ENCODE measurements at places on chromosomes 4 and X.

DNA sequence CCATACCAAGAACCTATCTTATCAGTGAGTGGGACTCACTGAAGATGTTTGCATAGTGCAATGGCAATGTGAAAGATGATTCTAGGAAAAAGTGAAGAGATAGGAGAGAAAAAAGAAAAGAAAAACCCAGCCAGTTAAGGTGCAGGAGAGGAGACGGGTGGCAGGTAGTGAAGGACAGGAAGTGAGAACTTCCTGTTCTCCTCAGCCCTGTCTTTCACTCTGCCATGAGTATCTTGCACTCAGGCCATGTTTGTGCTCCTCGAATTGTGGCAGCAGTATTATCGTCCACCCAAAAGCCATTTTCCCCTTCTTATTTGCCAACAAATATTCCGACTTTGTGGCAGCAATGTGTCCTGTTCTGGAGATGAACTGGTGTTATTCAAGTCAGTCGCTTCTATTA is 8.6 kb upstream of the ENPEP start:
- no peak for ATAC-seq

DNA sequence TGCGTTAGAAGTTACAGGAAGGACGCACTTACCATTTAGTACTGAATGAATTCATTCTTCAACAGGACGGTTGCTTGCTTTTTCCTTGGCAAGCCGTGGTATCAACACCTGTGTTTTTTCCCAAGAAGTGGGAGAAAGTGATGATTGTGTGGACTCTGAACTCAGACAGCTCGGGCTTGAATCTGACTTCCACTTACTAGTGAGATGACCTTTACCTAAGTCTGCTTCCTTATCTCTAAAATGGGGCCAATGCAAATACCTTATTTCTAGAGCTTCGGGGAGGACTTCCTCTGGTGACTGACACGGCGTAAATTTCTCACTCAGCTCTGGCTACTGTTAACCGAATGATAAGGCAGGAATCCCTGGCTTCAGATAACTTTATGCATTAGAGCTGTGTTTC is 146.8 kb upstream of the RBPJ start:
- no peak for ATAC-seq

DNA sequence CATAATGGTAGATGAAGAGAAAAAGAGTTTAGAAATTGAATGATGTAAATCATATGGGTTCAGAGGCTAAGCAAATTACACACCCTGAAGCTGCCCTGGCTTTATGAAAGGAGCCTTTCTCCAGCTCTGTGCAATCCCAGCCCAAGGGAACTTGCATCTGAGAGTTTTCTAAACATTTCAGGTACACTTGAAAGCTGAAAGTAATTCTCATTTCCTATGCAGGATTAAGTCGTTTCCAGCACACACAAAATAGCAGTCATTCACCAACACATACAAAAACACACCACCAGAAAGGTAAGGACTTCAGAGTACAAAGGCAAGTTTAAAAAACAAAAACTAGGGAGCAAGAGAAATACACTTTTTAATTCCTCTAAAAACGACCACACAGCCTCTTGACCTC is 1.7 kb downstream of the PDGFC start:
- ATAC-seq: peak; percentile 11

DNA sequence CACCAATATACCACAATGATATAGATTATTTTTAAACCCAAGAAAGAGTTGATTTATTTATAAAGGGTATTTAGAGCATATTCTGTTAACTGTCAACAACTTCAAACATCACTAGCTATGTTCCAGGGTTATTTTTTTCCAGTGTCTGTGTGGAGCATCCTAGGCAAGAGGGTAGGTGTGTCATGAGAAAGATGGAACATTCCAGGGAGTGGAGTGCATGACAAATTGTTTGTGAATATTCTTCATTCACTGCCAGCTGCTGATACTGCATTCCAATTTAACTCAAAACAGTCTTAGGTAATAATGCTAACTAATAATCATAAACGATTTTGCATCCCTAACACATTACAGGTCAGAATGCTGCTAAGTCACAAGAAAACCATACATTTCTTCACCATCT is 148.7 kb upstream of the RASGEF1B start:
- no peak for ATAC-seq

- ATAC-seq: no peak
Measured at GRCh38 chr4:142420311-142421095, 425.6 kb downstream of the INPP4B start.

GRCh38 chr4:3518511-3518880 is 13.7 kb downstream of the LRPAP1 start:
- ATAC-seq: no peak

- no peak for ATAC-seq
Measured at GRCh38 chr4:111068883-111069282, 446.0 kb upstream of the PITX2 start.

DNA sequence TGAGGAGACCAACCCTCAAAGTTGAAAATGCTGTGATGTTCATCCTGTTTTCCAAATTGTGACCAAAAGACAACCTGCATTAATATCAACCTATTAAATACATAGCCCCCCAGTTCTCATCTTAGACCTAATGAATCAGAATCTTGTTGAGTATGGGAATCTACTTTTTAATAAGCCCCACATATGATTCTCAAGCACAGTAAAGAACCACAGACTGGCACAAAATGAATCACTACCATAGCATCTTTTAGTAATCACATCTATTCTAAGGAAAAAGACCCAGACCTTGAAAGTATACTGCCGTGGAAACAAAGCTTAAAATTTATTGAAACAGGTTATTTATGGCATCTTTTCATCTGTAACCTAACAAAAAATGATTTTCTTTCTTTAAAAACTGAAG is 152.9 kb downstream of the STPG2 start:
- no peak for ATAC-seq

DNA sequence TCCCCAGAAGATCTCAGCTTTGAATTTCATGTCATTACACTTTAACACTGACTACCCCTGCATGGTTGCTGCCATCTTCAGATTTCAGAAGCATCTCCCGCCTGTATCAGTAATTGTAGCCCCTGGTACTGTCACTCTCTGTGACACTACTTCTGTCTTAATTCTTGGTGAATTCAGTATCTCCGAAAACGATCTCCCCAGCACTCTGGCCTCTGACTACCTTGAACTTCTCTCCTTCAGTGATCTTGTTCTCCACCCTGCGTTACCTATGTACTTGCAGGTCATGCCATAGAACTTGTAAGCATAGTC is 53.8 kb upstream of the ABCG2 start:
- ATAC-seq: peak; percentile 52

DNA sequence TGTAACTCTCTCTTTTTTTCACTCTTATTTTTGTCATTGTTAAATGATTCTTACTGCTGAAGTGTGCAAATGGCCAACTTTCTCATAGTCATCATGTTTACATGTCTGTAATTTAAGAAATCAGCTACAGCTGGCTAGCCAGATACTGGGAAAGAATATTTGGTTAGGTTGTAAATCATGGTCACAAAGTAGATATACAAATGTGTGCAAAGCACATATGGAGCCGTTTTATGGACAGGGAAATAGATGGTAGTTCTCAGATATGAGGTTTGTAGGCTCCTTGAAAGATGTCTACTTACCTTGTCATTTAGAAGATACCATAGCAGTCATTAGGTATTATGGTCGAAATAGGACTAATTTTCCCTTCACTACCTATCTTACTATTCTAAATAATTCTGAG is 430.4 kb downstream of the ADGRL3 start:
- no peak for ATAC-seq

- no peak for ATAC-seq
Measured at GRCh38 chrX:45846328-45846727, 645.7 kb upstream of the DIPK2B start.

GRCh38 chr4:122728856-122729255 is 3.6 kb upstream of the BBS12 start:
- no peak for ATAC-seq

DNA sequence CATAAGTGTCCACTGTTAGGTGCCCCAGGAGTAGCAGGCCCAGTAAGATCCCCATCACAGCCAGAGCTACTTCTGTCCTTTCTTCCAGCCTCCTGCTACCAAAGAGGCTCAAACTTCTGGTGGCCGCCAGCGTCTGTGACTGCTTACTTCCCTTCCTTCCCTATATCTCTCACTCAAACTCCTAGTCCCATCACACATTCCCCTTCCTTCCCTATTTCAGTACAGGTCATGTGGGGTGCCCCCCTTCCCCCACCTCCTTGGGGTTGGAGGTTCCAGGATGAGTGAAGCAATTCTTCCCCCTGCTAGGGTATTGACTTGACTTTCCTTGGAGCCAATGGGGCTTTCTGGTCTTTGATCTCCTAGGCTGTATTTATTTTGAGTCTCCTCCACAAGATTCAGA is at the start of gene VSIG4:
VSIG4 (minus strand) TSS at position 137 of the 400 bp plus-strand sequence; CDS start at position 55, 82 bp downstream.
- ATAC-seq: no peak

- peak; percentile 91 for ATAC-seq
Measured at GRCh38 chr4:6926681-6927478, 17.3 kb downstream of the TBC1D14 start.

GRCh38 chrX:10001496-10001895 is 34.3 kb downstream of the CLDN34 start:
- ATAC-seq: no peak

DNA sequence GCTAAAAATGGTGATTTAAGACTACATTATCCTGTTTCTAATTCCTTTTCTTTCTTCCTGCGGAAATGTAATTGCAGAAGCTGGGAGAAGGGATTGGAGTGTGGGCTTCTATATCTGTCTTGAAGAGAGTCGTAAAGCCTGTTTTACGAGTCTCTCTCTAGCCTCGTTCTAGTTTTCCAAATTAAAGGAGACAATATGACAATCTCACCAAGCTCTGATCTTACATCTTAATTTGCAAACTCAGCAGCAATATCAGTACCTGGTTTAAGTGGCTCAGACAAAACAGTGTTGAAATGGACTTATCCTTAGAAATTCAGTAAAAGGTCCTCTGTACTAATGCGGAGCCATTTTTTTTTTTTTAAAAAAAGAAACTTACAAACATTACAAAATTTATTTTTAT is 349.5 kb upstream of the HAND2 start:
- no peak for ATAC-seq

DNA sequence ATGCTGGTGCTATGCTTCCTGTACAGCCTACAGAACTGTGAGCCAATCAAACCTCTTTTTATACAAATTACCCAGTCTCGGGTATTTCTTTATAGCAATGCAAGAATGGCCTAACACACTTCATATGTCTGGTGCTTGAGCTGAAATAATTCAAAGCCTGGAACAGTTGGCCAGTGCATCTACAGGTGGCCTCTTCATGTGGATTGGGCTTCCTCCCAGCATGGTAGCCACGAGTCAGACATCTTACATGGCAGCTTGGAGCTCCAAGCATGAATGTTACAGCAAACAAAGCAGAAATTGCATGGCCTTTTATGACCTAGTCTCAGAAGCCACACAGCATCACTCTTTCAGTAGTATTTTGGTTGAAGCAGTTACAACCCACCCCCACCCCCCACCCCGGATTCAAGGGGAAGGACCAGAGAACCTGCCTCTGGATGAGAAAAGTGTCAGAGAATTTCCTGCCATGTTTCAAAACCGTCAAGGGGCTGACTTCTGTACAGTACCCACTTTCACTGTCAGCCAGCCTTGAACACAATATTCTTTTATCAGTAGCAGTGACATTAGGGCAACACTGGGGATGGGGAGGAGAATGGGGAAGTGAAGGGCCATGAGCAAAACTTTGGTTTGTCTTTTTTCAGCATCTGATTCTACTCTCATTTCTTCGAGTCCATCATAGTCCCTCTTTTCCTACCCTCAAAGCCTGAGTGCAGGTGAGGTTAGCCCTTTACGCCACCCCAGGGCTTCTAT is 368.7 kb downstream of the BCOR start:
- no peak for ATAC-seq

DNA sequence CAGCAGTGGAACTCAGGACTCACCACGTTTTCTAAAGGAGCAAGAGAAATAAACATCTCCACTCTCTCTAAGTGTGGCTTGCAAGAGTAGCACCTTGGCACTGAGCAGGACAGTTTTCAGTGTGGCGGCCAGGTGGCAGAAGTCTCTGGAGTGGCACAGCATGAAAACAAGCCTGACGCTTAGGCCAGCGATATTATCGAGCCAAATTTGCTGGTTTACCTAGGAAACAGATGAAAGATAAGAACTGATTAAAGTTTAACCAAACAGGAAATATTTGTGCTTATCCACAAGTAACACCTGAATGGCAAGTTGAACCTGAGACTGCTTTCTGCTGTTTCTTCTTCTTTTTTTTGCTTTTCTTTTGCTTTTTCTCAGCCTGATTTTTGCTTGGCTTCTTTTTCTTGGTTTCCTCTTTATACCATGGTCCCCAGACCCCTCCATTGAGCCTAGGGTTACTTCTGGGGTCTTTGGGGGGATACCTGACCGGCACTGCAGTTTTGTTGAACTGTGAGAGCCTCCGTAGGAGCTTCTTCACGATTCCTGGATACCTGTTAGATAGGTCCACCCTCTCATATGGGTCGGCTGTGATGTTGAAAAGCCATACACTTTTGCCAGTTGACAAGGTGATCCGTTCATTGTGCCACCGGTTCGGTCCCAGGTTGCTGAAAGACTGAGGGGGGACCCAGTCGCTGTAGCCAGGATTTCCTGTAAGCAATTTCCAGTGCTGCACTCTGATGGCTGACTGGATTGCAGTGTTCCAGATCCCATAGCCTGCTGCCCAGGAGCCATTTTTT is 77.3 kb downstream of the ARSJ start:
- no peak for ATAC-seq

GRCh38 chr4:3680656-3681055 is 85.5 kb upstream of the ADRA2C start:
- no peak for ATAC-seq

DNA sequence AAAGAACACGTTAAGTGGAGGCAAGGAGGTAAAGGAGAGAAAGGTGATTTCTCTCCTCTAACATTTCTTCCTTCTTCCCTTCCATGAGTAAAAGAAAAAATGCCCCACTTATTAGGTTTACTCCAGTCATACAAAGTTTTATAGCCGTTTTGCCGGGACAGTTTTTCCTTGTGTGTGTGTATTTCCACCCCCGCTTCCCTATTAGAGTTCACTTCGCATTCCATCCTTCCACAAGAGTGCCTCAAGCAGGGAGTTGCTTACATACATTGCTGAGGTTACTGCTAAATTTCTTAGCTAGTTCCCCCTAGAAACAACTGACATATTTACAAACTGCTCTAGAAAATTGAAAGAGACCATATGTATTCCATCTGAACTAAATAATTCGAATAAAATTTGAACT is 45.2 kb upstream of the BMP15 start:
- no peak for ATAC-seq

DNA sequence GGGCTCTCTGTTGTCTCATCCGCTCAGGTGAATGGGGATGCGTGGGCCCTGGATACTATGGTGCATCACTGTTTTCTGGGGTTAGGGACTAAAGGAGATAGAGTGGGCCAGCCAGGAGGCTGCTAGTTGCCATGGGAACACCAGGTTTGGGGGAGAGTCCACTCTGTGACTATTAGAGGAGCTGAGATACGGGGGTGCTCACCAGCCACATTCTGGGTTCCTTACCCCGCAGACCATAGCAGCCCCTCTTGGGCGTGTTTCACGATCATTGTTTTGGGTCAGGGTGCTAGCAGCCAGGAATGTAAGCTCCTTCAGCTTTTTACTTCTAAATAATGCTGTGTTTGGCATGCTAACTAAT is 4.6 kb downstream of the EFNB1 start:
- ATAC-seq: no peak
